H4 (cell line): ENCODE measurements at places on chromosomes 7 and 10. TPM values are rescaled to one million over a fixed set of nuclear protein-coding genes. Genes with fewer than 3 reads are reported as not detected.

DNA sequence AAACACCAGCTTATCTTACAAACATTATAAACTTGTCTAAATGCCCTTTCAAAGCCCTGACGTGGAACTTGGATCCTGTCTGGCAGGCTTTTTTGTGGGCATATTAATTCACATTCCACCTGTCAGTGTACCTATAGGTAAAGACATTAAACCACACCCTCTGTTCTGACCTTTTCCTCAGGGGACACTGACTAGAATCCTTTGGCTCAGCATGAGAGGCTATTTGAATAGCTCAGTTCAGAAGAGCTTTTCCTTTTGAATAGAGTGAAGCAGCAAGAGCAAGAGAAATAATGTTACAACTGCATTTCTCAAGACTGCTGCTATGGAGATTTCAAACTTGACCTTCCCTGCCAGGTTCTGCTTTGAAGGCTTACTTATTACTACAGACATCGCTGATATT lies 76.9 kb downstream of the CYP51A1 start:
- no peak for DNase-seq

- no peak for DNase-seq
Measured at GRCh38 chr7:13745530-13745929, 243.9 kb downstream of the ETV1 start.

GRCh38 chr10:104033401-104033930 lies 52.2 kb downstream of the COL17A1 start:
- no peak for DNase-seq

Gene CPED1
- 23.8 and 26.5 TPM in 2 replicates for total RNA-seq

DNA sequence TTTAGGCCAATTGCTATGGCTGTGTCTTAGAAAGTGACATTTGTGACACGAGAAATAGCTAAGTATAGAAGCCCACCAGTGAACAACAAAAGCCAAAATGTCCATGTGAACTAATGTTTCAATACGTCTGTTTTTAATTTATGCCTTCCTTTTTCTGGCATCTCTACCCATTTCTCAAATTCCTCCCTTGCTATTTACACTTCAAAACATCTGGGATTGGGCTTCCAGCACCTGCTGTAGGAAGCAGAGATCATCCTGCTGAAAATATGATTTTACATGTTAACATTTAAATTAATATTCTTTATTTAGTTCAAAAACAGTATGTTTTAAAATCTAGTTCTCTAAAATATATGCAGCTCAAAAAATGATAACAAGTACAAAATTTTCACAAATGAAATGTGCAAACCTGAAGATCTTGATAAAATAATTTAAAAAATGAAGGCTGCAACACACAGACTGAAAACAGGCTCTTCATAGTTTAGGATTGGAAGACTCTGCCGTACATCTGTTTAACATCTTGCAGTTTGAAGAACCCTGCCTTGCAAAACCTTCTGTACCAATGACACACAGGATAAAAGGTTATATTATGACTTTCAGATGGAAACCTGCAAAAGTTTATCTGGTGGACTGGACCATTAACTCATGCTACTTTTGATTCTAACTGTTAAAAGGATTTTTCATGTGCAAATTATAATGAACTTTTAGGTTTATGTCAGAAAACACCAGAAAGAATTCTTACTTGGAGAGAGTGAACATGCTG lies 408.4 kb downstream of the SUGCT start:
- no peak for DNase-seq

- no peak for DNase-seq
Measured at GRCh38 chr10:113922787-113923570, 68.5 kb downstream of the NHLRC2 start.

DNA sequence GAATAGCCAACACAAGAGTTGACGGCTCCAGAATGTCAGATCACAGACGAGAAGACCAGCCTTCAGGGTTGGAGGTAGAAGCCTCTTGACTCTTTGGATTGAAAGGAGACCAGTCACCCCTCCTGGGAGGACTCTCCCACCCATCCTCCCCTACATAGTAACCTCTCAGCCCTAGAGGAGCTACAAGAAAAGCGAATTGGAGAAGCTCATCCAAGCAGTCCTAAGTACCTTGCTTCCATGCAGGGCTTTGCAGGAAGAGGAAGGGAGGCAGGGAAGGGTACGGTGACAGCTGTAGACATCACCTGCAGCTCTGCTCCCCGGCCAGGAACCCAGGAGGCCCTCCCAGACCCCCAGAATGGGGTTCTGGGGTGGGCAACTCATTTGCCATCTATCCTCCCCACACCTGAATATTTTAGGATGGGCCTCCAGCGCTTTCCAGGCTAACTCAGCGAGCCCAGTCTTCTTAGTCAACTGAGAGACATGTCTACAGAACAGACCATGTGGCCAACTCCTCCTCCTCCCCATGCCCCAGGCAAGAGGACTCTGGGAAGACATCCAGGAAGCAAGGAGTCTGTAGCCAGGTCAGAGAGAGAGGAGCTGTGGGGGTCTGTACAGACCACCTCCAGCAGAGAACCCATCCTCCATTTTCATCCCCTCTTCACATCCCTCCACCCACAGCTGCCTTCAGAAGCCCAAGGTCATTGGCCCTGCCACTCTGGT lies 55.6 kb upstream of the LBX1 start:
- DNase-seq = no peak

- no peak for DNase-seq
Measured at GRCh38 chr7:47225387-47226131, 356.4 kb downstream of the TNS3 start.

Gene LGI1
- 0.08 TPM in 1 of 2 replicates, not detected in the other for total RNA-seq

DNA sequence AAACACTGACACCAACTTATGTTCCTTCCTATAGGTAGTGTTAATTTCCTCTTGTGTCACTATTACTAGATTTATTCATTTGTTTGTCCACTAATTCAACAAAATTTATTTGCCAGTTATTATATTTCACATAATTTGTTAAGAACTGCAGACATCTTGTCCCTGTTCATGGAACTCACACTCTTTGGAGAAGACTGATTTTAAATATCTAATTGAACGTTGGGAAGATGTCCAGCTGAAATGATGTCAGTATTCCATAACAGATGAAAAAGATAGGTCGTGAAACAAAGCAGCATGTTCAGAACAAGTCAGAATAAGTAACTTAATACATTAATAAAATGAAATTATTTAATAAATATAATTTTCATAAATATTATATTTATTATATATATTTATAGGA lies 873.1 kb upstream of the PHF14 start:
- no peak for DNase-seq

Gene SLC29A4
- total RNA-seq = 27.4 and 44.7 TPM in 2 replicates

Gene AGR2
- total RNA-seq = not detected in 2 replicates

- DNase-seq = peak; percentile 9
Measured at GRCh38 chr7:118429141-118429540, 204.6 kb downstream of the ANKRD7 start.

DNA sequence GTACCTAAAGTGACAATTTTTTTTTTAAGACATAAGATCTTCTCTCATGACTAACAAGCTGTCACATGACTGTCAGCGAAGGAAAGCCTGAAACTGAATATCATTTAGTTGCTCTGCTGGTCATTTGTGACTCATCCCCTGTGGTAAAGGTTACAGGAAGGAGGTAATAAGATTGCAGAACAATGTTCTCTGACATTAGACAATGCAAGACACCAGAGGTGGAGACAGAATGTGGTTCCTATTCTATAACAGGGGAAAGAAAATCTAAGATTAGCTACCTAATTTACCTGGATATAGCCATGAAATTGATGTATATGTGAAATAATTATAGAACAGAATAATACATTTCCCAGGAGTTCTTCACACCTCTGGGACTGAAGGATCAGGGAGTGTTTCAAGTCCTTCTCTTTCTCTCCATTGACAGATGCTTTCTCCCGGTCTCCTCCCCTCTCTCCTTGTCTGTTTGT lies 47.7 kb downstream of the LRGUK start:
- peak; percentile 88 for DNase-seq

DNA sequence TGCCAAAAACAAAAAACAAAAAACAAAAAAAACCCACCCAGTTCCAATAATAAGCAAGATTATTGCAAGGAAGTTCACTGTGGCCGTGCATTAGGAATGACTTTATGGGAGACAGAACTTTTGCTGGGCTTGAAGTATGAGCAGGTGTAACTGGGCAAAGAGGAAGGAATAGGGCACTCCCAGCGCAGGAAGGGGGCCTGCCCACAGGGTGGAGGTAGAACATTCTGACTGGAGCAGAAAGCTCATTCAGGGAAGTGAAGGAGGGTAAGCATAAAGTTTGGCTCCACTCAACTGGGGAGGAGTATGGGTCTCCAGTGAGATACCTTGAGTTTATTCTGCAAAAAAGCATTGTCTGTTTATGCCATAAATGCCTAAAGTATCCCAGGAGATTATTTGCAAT lies 42.1 kb upstream of the WIPF3 start:
- no peak for DNase-seq

Gene ADRB1
- 1.1 and 1.9 TPM in 2 replicates for total RNA-seq

Gene SKIDA1
- 0.18 and 0.33 TPM in 2 replicates for total RNA-seq

Gene BRI3
- total RNA-seq = 53.6 and 68.3 TPM in 2 replicates

DNA sequence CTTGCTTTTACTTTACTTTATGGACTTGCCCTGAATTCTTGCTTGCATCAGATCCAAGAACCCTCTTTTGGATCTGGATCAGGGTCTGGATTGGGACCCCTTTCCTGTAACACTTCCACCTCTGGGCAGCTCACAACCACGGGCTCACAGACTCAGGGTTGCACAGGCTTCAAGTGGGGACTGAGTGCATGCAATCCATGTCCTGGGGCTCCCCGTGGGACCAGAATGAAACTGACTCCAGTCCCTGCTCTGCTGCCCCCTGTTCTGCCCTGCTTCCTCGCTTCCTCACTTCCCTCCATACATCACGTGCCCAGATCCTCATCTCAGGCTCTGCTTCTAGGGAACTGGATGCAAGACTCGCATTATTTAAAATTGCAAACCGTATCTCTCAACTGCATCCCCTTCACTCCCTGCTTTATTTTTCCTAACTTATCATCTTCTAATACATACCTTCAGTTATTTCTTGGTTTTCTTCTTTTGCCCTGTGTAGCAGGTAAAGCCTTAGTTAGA lies 23.3 kb upstream of the INMT start:
- no peak for DNase-seq

Gene ARF5
- total RNA-seq = 286 and 304 TPM in 2 replicates

GRCh38 chr7:141072548-141073172 lies 1.2 kb upstream of the TMEM178B start:
- peak; percentile 60 for DNase-seq

DNA sequence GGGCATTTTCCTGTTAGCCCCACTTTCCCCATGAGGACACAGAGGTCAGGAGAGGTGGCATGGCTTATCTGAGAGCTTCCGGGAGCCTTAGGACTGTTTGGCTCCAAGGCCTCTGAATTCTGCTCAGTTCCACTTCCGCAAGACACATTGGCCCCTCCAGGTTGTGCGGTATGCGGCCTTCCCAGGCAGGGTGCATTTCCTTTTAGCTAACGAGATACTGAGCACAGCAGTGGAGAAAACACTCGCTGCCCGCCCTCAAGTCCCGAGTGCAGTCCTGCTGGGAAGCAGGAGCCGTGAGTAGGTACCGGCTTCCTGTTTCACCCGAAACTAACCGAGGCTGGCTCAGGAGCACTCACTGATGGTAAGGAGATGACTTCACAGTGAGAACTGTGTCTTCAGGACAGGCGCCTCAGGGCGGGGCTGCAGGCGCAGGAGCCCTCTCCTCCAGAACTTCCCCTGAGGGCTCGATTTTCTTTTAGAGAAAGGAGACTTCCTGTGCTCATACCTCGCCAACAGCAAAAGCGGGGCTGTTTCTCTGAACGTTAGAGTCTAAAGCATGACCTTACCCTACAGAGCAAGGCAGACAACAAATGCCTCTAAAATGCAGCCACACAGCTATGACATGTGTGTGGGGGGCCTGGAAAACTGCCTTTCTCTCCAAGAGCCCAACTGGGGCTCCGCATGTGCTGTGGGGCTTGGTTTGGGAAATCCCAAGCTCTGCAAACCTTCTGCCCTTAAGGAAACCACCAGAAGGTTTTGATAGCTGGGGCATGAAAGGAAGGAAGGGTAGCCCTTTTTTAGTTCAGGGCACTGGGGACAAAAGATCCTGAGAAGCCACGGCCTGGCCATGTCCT lies 25.9 kb downstream of the RGS10 start:
- no peak for DNase-seq

Gene LRIT1
- total RNA-seq = not detected in 2 replicates

GRCh38 chr10:125599194-125599593 lies 83.8 kb downstream of the TEX36 start:
- no peak for DNase-seq
